KBM-7 (cell line): ENCODE measurements at places on chromosomes 7 and 10.
A peak's percentile ranks its signal among the peaks of the same experiment; 100 is the strongest.

DNA sequence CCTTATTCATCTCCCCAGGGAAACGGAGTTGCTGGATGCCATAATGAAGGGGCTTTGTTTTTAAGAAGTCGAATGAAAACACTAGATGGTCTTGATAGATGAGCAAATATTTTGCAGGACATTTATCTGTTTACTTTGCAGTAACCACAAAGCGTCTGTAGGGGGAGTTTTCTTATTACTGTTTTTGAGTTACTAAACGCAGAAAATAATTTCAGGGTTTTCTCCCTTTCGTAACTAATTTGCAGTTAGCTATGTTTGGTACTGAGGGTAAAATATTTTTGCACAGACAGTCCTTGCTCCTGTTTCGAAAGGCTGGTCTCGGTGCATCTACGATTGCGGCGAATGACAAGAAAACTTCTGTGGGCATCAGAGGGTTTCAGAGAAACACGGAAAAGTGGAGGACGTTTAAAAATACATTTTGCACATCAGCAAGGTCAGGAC lies 505.6 kb upstream of the MKI67 start:
- peak; percentile 30 for DNase-seq

DNA sequence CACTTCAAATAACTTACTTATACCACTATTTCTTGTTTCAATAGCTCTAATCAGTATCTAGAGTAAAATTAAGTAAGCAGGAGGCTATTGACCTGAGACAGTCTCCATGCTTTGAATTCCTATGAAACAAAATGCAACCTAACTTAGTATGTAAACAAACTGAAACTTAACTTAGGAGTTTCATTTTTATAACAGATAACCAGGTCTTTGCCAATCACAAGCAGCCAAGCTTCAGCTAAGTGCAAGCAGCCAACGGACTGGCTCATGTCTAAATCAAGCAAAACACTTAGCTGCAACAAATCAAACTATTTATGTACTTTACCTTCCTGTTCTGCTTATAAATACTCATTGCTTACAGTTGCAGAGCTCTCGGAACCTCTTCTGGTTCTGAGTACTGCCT lies 4.4 kb upstream of the GSTK1 start:
- DNase-seq: no peak

GRCh38 chr10:119505131-119505551 lies 37.4 kb downstream of the RGS10 start:
- DNase-seq: no peak

- DNase-seq: no peak
These were observed 28.8 kb downstream of the DENND10 start for GRCh38 chr10:119132521-119133345.

DNA sequence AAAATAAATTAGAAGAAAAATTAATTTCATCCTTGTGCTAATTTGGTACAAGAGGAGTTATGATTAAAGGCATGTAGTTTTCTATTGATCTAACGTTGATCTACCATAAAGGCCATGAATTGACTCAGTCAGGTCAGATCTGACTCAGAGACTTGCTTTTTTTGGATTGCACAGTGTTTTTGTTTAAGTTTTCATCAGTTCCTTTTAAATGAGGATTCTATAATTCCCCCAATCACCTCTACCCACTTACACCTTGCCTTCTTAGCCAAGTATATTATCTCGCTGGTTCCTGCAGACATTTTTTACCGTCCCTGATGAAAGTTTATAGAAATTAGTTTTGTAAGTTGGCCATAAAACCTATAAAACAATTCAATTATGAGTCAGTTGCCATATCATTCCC lies 132.4 kb upstream of the PALS2 start:
- no peak for DNase-seq

GRCh38 chr7:73623798-73624668 lies at the start of gene MLXIPL:
TSS of gene MLXIPL (minus strand) at chr7:73624522. CDS start at chr7:73624492, 30 bp downstream.
- no peak for DNase-seq

DNA sequence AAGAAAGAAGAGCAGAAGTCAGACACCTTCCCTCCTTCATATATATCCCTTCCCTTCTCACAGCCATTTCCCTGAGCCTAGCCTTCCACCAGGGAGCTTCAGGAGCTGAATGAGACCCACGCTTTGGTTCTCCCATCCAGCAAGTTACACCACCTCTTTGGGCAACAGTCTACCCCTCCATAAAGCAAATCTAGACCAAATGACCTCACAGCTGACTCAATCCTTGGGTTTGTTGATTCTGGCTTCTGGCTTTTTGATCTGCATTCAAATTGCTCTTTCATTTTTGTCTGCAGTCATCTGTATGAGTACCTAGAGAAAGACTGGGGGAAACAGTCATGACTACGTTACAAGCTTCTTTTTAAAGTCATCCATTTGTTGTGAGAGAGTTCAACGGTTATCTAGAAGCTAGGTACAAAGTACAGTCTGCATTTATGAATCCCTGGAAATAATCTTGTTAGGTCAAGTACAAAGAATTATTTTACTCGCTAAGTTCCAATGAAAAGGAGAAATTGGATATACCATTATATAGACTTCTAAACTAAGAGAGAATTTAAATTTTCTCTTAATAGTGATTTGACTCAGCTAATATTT lies 86.3 kb downstream of the RAB11FIP2 start:
- DNase-seq: no peak

GRCh38 chr10:96176985-96177384 lies 46.9 kb downstream of the ZNF518A start:
- DNase-seq: no peak

GRCh38 chr10:79387466-79387973 lies 40.3 kb downstream of the PPIF start:
- DNase-seq: no peak

- DNase-seq: peak; percentile 56
These were observed 101.9 kb upstream of the TNRC18 start for GRCh38 chr7:5525271-5526099.

DNA sequence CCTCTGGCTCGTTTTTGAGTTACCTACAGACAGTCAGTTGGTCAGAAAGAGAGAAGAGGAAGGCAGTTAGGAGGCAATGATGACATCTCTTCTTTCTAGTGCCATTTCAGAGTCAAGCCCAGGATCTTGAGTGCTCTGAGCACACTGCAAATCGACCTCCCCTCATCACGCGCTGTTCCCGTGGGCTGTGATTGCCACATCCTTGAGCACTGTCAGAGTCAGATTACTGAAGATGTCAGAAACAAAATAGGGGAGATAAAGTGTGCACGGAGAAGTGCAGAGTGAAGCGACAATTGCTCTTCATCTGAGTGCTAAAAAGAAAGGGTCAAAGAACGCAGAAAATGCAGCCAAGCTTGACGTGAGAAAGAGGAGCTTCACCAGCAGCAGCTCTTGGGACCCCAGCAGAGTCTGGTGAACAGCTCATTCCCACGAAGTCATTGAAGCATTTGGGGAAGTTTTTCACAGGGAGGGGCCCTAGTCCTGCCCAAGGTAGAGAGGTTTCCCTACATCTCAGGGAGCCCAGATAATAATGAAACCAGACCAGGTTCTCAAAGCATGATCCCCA lies 661.7 kb upstream of the AUTS2 start:
- no peak for DNase-seq

DNA sequence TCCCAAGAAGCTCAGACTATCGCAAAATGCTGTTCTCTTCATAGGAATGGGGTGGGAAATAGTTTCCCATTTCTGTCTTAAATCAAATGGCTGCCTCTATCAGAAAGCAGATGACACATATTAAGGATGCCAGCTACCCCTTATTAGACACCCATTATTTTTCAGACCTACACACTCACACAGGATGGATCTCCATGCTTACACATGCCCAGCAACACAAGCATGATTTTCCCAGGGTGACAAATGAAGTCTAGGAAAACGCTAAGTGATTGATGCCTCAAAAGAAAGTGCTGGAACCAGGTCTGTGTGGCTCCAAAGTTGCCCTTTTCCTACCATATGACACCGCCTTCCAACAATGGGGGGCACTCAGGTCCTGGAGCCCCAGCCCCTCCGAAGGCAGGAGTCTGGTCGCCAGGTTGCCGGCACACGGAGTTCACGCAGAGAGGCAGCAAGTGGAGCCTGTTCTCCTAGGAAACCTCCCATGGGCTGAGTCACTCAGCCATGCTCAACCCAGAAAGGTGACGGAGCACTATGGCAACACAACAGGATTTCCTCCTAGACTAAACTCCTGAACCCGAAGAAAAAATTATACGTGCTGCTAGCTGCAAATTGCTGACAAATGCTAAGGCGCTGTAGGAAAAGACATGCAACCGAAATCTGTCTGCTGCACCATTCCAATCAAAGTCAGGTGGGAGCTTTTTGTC lies 19.8 kb downstream of the VOPP1 start:
- DNase-seq: no peak

- DNase-seq: no peak
These were observed 139.7 kb downstream of the WDR11 start for GRCh38 chr10:120990831-120991230.

DNA sequence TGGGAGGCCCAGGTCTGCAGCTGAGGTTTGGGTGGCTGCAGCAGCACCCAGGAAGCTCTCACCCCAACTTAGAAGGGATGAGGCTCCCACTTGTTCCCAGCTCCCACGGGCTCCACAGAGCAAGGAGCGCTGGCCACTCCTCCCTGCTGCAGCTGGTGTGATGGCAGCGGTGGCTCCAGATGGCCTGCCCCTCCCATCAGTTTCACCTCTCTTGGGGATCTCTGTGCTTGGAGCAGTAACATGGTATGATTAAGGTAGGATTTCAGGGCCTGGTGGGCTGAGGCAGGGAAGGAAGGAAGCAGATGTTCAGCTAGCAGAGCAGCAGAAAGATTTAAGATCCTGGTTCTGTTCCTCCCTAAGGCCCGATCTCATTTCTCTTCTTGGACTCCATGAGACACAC lies 66.8 kb upstream of the KIF5B start:
- DNase-seq: no peak

- DNase-seq: peak; percentile 20
These were observed 48.8 kb downstream of the HOXA1 start for GRCh38 chr7:27046854-27047549.

DNA sequence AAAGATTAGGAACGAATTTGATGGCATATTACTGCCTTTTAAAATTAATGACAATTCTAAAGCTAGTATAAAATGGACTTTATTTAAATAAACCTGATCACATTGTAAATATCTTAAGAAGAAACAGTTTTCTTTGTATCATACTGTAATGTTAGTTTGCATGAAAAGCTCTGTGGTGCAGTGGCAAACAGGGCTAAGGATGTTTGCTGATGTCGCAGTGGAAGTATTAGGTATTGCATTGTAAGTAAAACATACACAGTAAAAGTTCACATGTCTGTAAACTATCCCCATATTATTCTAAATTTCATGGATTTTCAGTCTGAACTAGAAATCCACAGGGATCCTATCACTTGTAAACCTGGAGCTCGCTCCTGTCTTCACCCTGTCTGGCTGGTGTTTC lies 252.6 kb upstream of the ZNF32 start:
- no peak for DNase-seq
